ENCODE measurements at places on chromosomes 4 and X. TPM values are rescaled to one million over a fixed set of nuclear protein-coding genes. Genes with fewer than 3 reads are reported as not detected.
A peak's percentile ranks its signal among the peaks of the same experiment; 100 is the strongest.

DNA sequence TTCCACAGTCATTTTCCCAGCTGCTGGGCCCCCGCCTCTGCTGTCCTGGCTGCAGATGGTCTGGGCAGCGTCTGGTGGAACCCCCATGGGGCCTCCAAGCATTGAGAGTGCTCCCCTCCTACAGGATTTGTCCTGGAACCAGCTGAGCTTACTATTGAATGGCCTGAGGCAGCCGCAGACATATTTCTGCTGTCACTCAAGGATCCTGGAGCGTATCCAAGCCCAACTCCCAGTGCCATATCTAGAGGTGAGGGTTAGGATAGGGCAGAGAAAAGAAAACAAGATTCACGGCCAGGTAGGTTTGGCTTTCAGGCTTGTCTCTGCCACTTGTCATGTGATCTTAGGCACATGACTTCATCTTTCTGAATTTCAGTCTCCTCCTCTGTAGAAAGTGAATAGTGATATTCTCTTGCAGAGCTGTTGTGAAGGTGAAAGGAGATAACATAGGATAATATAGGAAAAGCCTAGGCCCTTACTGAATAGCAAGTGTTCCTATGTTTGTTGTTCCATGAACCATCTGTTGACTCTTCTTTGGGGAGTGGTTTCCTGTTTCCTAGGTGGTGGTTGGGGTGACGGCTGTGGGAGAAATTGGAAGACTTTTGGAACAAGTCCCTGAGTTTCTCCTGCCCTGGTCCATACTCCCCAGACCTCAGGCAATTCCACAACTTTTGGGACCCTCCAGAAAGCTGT, 52.3 kb downstream of the SEPSECS start:
- no peak for DNase-seq

DNA sequence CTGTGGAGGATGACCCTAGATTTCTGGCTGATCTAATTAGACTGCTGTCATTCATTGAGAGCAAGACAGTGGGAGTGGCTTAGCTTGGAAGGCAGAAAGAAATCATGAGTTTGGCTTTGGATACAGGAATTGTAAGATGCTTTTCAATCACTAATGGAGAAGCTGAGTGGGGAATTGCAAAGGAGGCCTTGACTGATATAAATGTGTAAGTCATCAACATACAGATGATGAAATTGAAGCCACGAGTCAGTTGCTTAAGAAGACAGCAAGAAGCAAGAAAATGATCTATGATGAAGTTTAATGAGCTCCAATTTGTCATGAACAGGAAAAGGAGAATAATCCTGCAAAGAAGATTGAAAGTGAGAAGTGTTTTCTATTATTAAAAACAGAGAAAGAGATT, 136.7 kb upstream of the C1QTNF7 start:
- no peak for DNase-seq

DNA sequence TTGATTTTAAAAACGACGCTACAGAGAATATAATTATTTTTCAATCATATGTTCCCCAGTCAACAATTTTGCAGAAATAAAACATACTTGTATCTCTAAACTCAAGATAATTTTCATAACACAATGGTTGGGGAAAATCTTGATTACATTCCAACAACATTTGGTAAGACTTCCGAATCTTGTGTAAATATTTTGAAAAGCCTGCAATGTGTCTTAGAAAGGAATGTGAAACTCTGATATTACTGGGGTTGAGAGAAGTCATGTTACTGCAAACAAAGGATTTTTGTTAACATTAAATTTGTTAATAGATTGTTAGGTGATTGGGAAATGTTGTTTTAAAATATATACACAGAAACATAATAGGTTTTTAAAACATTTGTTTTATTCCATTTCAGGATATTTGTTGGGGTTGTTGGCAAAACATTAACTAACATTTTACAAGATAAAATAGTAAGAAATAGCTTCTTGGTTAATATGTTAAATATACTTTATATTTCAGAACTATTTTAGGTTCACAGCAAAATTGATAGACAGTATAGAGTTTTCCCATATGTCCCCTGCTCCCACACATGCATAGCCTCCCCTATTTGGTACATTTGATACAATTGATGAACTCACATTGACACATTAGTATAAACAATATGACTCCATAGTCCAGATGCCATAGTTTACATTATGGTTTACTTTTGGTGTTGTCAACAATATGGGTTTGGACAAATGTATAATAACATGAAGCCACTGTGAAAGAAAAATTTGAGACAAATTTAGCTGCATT, 218.6 kb upstream of the FAM47A start:
- no peak for DNase-seq

- DNase-seq, result peak; percentile 98
Measured at GRCh38 chr4:110533940-110534339, 58.0 kb downstream of the ENPEP start.

Gene FNIP2
- total RNA-seq, result 24.6 TPM

Gene JCHAIN
- 0.83 TPM for total RNA-seq

Measured in IMR-90 (cell line).